Esophagus squamous epithelium (tissue), 5 donors: ENCODE measurements at places on chromosomes 1 and 21.

- no peak for DNase-seq
Measured at GRCh38 chr1:161185732-161186311, 8.5 kb upstream of the B4GALT3 start.

DNA sequence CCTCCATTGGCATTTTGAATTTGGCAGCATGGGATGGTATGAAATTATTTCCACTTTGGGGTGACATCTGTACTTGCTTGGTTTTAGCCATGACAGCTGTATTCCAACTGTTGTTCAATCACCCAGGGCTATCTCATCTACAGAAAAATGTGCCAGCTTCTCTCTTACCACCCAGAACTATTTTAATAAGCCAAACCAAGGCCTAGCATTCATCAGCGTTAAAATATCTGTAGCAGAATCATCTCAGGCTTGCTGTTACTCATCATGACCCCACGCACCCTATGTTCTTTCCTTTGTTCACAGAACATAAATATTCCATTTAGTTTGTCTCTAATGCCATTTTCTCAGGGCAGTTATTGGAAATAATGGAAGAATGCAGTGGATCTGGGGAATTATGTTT lies 49.8 kb downstream of the GIPC2 start:
- no peak for DNase-seq

GRCh38 chr1:111745675-111746613 lies 6.7 kb upstream of the INKA2 start:
- DNase-seq, result no peak

DNA sequence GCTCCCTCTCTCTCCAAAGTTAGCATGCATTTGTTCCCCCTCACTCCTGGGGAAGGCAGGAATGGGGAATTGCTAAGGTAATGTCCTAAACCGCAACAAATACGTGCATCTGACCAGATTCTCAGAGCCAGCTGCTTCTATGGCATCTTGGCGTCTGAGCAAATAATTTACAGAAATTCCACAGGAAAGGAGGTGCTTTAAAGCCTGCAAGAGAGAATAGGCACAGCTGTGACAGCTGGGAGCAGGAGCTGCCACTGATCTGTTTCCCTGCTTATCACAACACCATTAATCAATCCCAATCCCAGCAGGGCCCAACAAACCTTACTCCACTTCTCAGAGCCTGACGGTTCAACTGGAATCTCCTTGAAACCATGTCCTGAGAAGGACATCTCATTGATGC lies 83.5 kb upstream of the ZNF281 start:
- no peak for DNase-seq

- DNase-seq, result no peak
Measured at GRCh38 chr1:25715888-25716287, 84.1 kb upstream of the SELENON start.

DNA sequence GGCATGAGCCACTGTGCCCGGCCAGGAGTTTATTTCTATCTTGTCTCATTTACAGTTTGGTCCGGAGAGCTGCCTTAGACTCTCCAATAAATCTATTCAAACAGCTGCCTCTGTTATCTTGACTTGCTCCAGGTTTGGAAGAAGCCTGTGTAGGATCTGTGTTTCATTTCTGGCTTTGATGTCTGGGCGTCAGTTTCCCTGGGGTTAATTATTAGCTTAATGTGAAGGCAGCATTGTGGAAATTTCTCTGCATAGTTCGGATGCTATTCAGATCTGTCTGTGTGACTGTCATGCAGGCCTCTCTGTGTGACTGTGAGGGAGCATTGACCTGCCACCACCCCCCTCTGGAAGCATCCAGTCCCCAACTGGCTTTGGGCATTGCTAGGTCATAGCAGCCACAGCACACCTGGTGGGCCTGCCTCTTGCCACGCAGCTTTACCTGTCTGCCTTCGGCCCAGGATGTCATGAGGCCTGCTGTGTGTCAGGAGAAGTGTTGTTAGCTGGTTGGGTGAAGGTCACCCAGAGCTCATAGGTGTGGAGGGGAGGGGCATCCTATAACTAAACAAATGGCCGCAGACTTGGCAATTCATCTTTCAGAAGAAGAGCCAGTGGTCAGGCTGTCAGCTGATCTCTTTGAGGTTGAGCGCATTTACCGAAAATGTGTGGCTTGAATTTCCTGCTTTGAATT lies 9.8 kb downstream of the IFNGR2 start:
- DNase-seq, result no peak

DNA sequence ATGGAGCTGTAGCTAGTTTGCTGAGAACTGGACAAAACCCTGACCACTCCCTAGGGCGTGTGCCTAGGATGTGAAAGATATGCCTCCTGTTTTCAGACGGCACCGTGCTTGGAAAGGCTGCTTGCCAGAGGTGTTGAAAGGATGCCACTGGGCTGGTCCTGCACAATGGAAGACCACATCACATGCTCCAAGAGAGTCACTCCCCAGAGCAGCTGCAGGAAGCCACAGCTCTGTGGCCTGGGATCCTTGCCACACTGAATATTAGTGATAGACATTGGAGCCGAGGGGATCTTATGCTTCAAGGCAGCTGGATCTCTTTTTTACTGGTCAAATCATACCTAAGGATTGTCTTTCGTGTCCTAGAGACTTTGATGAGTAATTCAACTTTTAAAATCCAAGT lies 6.6 kb upstream of the APP start:
- no peak for DNase-seq

DNA sequence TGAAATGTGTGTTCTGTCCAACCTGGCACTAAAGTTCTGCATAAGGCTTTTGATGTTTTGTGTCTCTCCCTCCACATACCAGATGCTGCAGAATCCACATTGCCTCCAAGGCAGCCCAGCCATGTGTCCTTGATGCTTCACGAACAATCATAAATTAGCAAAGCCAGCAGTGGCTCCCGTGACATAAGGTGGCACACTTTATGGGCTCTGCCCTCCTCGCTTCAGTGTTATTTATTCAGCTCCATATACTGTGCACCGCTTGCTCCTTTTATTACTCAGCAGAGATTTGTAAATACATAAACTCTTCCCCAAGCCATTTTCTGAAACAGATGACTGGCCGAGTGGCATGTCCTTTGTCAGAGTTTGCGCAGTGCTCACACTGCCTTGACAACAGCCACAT lies 112.8 kb upstream of the SLC35F3 start:
- no peak for DNase-seq

- no peak for DNase-seq
Measured at GRCh38 chr1:162904023-162904422, 43.0 kb upstream of the CCDC190 start.

DNA sequence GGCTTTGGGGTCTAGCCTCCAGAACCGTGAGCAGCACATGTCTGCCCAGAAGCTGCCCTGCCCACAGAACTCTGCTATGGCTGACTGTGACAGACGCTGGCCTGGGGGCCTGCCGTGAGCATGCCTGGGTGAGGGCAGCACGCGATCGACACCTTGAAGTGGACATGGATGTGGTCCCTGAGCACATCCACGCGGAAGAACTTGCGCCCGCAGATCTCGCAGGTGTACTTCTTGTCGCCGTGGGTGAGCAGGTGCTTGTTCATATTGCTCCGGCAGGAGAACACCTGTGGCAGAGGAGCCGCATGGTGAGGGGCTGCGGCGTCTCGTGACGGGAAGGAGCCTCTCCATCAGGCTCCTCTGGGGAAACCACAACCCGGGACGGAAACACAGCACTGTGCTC lies 56.0 kb downstream of the PRDM15 start:
- no peak for DNase-seq

- no peak for DNase-seq
Measured at GRCh38 chr1:201724766-201725118, 104.2 kb upstream of the IPO9 start.

DNA sequence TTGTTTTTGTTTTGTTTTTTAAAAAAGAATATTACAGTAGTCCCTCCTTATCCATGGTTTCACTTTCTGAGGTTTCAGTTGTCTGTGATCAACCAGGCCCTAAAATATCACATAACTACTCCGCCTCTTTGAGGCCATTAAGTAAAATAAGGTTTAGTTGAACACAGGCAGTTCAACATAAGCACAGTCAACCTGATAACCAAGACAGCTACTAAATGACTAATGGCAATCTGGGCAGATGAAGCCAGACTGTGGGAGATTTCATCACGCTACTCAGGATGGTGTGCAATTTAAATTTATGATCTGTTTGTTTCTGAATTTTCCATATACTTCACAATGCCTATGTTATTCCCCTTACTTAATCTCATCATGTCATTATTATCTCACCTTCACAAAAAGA lies 30.1 kb downstream of the LDLRAD1 start:
- DNase-seq, result no peak

DNA sequence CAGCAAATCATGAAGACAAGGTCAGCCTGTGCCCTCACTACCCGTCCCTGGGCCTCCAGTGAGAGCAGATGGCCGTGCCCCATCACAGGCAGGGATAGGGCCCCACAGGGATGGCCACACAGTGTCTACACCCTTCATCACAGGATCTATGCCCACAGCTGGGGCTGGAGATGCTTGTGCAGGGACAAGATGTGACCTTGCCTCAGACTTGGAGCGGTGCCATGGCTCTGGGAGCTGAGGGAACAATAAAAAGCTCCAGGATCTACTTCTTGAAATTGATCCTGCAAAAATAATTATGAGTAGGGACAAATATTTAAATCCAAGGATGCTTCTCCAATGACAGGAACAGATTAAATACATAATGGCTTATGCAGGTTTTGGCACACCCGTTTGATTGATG lies 25.4 kb upstream of the TCEA3 start:
- DNase-seq, result no peak

- no peak for DNase-seq
Measured at GRCh38 chr1:28161751-28162150, 14.7 kb downstream of the PTAFR start.

GRCh38 chr1:112933820-112934571 lies 22.0 kb downstream of the SLC16A1 start:
- no peak for DNase-seq

DNA sequence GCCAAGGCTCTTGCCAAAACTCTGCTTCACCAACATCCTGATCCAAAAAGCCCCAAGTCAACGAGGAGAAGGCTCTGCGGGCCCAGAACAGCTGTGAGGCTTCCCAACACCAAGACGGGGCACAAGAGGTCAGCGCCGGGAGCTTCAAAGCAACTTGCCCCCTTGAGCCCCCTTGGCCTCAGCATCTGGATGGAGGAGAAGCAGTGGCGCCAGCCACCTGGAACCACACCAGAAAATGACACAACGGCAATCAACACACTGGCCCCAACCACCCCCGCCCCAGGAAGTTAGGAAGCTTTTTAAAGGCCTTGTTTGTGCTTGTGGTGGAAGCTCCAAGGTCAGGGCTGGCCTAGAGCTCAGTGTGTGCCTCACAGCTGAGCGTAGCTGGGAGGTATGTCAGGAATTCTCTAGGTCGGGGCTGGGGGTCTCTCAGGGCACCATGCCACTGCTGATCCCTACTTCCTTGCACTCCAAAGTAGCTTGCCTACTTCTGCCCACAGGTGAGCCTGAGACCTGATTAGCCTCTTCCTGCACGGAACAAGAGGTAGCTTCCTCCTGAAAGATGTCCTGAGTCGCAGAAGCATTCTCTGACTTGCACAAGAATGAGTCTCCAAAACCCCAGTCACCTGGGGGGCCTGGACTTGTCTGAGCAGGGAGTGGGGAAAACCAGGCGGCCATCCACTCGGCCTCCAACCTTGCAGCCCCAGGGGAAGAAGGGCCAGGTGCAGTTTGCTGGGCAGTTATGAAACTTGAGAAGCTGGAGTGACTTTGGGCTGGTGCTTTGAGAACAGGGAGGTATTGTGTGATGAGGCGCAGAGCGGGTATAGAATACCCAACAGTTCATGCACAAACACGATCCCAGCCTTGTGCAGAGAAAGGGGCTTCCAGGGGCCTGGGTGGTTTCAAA lies 9.7 kb upstream of the SRP9 start:
- no peak for DNase-seq

- DNase-seq, result no peak
Measured at GRCh38 chr1:85655315-85655714, 52.9 kb downstream of the ZNHIT6 start.

GRCh38 chr1:1782399-1783221 lies 4.3 kb upstream of the NADK start:
- no peak for DNase-seq

GRCh38 chr21:46559291-46559983 lies 45.4 kb downstream of the S100B start:
- no peak for DNase-seq

GRCh38 chr1:114976891-114977290 lies 52.7 kb upstream of the TSHB start:
- DNase-seq, result no peak

- no peak for DNase-seq
Measured at GRCh38 chr1:66176012-66176715, 357.8 kb upstream of the SGIP1 start.

DNA sequence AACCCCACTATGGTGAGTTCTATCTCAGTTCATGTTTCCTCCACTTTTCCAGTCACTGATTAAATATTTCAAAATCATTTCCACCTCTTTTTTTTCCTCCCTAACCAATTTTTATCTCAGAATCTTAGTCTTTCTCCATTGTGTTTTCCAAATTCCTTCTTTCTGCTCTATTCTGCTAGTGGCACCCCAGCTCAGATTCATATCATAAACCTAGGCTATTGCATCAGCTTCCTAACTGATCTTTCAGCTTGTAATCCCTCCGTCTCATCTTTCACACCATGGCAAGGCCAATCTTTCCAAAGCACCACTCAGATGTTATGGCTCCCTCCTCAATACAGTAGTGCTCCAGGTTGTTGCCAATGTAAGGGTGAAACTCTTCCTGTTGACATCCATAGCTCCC lies 631.9 kb downstream of the PLPP3 start:
- no peak for DNase-seq

DNA sequence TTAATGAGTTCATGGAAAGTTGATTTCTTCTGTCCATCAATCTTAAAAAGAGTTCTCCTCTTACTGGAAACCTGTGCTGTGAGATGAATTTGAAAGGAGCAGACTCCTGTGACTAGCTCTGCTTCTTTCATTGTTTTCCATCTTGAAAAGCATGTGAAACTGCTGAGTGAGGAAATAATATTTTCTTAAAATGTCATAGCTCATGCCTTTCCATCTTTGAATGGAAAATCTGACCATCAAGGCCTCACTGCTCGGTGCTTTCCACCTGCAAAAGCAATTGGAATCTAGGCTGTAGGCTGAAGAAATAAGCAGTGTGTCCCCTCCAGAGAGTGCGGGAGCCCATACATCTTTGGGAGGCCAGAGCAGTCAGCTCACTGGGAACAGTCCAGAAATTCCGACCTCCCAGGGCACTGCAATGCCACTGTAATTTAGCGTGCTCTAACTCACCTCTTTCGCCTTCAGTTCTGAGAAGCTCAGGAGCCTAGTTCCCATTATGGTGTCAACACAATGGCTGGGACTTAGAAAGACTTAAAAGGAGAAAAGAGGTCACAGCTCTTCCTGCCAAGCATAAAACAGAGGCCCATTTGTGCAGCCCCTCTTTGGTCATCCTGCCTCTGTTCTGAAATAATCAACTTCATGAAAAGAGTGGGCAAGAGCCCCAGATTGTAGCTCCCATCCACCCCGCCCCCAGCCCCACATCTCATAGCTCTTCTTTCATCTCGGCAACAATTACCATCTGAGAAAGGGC lies 50.4 kb upstream of the F3 start:
- DNase-seq, result no peak

- no peak for DNase-seq
Measured at GRCh38 chr1:98315309-98315708, 346.2 kb upstream of the SNX7 start.

GRCh38 chr1:72281144-72281543 lies 1.2 kb downstream of the NEGR1 start:
- no peak for DNase-seq

- DNase-seq, result no peak
Measured at GRCh38 chr21:26788790-26789189, 56.4 kb downstream of the ADAMTS1 start.
